Activated naive CD4-positive, alpha-beta T cell (primary cell): ENCODE measurements at places on chromosomes 2 and 18.

GRCh38 chr2:3628800-3629199, 29.2 kb upstream of the ALLC start:
- DNase-seq = no peak

DNA sequence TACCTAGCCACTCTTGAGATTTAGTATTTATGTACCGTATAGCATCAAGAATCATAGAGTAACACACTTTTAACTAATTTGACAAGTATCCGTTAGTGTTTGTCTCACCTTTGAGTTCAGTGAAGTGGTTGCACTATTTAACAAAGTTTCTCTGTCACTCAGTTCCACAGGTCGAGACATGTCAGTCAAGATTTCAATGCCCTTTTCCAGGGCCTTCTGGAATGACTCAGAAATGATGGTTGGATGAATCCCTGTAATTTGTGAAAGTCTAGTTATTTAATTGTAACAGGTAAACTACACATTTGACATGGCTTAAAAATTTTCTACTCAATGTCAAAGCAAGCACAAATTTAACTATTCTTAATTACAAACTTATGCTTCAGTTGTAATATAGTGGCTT, 9.7 kb downstream of the CCT4 start:
- no peak for DNase-seq

- no peak for DNase-seq
Measured at GRCh38 chr2:144516981-144517865, 2.7 kb downstream of the ZEB2 start.

DNA sequence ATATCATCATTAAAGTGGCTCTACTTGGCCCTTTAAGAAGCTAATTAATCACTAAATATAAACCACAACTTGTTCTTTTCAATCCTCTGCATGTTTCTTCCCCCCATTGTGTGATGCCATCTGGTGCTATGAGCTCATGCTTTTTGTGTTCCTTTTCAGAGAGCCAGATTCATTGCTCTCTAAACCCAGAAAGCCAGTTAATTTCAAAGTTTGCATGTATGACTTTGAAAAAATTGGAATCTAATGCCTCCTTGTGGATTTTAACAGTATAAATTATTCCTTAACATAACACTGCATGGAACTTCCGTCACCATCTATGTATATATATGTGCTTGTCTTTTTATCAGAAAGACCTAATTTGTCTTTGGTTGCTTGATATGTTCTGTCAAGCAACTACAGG, 31.1 kb downstream of the TMEM178A start:
- DNase-seq = no peak

- DNase-seq = no peak
Measured at GRCh38 chr2:168649562-168649961, 152.9 kb upstream of the NOSTRIN start.

DNA sequence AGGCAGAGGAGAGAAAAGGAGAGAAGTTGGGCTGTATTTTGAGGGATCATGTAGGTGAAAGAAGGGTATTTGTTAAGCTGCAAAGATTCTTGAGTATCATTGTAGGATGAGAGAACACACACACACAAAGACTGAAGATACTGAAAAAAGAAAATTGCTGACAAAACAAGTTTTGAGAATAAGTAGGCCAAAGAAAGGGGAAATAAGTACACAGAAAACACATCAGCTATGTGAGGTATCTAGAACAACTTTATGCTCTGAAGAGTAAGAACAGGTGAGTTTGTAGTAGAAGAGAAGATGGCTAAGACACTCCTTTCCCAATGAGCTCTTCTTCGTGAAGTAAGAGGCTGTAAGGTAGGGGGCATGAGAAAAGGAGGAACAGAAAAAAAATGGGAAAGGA, 28.2 kb downstream of the METTL8 start:
- no peak for DNase-seq

GRCh38 chr2:241944821-241945220, 75.3 kb downstream of the RTP5 start:
- no peak for DNase-seq

GRCh38 chr18:77091366-77091765, 41.2 kb downstream of the MBP start:
- DNase-seq = no peak

- no peak for DNase-seq
Measured at GRCh38 chr2:224937887-224938286, 104.4 kb downstream of the DOCK10 start.

DNA sequence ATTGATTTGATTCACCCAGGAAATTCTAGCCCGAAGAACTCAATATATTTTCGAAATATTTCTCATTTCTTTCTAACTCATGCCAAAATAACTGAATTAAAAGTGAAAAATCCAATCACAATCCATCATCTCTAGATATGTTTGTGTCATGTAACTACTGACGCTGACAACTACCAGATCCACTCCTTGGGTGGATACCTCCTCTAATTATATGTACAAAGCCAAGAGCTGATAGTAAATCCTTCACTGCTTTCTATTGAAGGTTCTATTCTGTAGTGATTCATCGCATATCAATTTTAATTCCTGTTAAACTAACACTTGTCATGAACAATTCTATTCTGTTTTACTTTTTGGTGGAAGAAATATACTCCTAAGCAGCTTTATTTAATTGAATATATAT, 1056.6 kb upstream of the NXPH2 start:
- DNase-seq = no peak

- no peak for DNase-seq
Measured at GRCh38 chr18:79118797-79119196, 49.6 kb downstream of the ATP9B start.

- no peak for DNase-seq
Measured at GRCh38 chr2:144015655-144016245, 504.2 kb downstream of the ZEB2 start.

- no peak for DNase-seq
Measured at GRCh38 chr18:9454061-9454703, 21.1 kb upstream of the RALBP1 start.
